Inflammatory macrophage treated with lipopolysaccharide for 4 hours (primary cell): ENCODE measurements at places on chromosomes 4 and X.
A peak's percentile ranks its signal among the peaks of the same experiment; 100 is the strongest.

- no peak for DNase-seq
These were observed 114.4 kb downstream of the FRAS1 start for GRCh38 chr4:78171482-78171881.

DNA sequence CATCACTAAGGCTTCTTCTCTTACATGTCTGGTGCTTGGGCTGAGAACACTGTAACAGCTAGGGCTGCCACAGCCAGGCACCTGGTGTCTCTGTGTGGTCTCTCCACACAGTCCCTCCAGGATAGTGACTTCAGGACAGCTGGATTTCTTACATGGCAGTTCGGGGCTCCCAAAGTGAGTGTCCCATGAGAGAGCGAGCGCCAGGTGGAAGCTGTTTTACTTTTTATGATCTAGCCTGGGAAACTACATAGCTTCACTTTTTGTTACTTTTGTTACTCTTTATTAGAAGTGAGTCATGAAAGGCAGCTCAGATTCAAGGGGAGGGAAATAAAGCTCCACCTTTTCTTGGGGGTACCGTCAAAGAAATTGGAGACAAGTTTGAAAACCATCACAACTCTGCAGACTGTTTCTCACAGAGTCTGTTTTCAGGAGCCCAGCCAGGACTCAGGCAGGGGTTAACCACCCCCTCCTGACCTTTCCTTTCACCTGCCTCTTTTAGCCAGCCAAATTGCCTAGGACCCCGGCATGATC lies 373.0 kb downstream of the MID1IP1 start:
- no peak for DNase-seq

- no peak for DNase-seq
These were observed 2.5 kb upstream of the GABRA2 start for GRCh38 chr4:46392421-46392820.

DNA sequence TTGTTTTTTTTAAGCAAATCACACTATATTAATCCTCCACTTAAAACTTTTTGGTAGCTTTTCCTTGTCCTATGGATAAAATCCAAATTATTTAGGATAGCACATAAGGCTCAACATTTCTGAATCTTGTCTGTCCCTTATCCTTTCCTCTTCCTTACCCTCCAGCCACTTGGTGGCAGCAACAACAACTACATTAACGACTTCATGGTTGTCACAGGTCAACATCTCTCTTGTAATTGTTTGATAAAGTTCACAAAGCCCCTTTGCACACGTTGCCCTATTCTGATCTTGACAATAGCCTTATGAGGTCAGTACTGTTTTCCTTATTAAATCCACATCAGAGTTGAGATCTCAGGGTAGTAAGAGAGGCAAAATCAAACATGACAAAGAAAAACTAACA lies 269.0 kb upstream of the PABPC4L start:
- DNase-seq: no peak

DNA sequence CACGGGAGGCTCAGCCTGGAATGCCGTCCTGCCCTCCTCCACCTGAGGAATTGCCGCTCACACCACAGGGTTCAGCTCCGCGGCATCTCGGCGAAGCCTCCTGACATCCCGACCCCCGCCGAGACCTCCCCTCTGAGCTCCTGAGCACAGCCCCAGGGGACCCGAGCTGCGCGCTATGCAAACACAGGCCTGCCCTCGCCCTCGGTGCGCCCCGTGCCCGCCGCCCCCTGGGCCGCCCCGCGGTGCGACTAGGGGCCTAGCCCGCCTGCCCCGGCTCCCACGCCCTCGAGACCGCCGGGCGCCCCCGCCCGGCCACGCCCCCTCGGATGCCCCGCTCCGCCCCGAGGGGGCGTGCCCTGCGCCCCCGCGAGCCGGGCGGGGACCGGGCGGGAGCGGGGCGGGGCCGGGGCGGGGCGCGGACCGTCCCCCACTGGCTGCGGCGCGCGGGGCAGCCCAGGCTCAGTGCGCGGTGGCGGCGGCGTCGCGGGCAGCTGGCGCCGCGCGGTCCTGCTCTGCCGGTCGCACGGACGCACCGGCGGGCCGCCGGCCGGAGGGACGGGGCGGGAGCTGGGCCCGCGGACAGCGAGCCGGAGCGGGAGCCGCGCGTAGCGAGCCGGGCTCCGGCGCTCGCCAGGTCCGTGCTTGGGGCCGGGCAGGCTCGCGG lies at the start of gene FGFR3:
TSS of gene FGFR3 (plus strand) at position 462 of the 664 bp plus-strand sequence. CDS start 642 bp downstream, outside the sequence.
- peak; percentile 32 for DNase-seq

GRCh38 chr4:119543779-119544178 lies 84.8 kb downstream of the PDE5A start:
- DNase-seq: no peak

- DNase-seq: no peak
These were observed 8.9 kb downstream of the MSANTD1 start for GRCh38 chr4:3257556-3258482.

- DNase-seq: no peak
These were observed 71.9 kb downstream of the NAA11 start for GRCh38 chr4:79253924-79254323.

GRCh38 chrX:46279925-46280313 lies 265.3 kb downstream of the ZNF674 start:
- DNase-seq: peak; percentile 54

DNA sequence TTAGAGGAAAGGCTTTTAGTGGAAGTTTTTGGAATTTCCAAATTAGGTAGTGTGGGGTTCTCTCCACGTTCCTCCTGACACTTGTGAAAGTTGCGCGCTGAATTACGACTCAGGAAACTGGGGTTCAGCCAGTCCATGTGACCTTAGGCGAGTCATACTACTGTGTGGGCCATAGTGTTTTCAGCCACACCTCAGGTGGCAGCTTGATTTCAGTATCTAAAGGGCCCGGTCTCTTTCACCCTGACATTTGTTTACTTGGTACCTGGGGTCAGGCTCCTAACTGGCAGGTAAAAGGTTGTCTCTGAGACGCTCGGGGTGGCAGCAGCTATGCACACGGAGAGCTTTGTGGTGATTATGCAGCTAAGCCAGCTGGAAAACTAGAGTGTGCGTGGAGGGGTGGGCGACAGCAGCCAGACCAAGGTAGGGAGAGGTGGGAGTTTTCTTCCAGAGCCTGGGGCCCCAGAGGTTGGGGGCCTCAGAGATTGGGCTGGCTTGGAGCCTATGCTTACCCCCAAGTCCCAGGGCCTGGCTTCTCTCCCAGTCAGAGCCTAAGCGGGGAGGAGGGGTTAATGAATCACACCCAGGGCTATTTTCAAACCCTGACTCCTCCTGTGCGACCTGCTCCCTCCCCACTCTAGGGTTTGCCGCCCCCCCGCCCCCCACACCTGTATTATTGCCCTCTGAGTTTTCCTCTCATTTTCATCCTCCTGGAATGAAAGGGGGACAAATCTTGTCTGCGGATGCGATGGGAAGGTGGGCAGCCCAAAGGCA lies 47.2 kb downstream of the STARD8 start:
- peak; percentile 60 for DNase-seq

GRCh38 chr4:11542952-11543351 lies 114.3 kb upstream of the HS3ST1 start:
- DNase-seq: no peak

DNA sequence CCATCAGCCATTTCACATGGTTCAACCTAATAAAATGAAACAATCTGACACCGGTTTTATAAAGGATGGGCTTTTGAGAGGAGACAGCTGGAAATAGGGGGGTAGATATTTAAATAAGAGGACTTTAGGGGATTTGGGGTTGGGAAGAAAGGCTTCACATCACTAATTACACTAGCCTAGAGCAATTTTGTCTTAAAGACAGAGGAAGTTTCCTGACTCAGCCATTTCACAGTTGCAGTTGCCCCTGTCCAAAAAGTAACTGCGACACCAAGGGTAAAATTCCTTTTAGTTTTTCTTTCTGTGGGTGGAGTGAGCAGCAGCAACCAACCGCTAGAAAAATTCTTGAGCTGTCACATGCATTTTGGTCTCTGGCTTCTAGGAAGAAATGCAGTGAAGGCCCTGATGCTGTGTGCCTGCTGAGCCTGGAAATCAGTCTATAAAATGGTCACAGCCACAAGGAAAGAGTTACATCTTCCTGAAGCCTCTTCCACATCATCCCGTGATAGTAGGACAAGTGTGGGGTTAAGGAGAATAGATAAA lies 233.6 kb downstream of the ZNF674 start:
- DNase-seq: no peak

DNA sequence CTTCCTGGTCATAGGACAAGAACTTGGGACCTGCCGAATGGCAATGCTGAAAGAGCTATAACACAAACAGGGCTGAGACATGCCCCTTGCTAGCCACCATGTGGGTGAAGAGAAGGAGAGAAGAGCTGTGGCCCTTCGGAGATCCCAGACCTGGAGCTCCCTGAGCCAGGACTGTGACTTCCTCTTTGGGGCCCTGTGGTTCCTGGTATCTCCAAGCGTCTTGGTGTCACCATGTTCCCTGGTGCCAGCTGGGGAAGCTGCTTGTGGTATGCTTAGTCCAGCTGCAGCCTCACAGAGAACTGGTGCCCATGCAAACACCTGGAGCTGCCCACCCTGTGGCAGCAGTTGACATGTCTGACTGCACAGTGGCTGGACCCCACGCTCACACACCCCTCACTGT lies 68.5 kb downstream of the NDNF start:
- no peak for DNase-seq

GRCh38 chrX:2784026-2784425 lies 32.2 kb downstream of the XG start:
- DNase-seq: no peak

DNA sequence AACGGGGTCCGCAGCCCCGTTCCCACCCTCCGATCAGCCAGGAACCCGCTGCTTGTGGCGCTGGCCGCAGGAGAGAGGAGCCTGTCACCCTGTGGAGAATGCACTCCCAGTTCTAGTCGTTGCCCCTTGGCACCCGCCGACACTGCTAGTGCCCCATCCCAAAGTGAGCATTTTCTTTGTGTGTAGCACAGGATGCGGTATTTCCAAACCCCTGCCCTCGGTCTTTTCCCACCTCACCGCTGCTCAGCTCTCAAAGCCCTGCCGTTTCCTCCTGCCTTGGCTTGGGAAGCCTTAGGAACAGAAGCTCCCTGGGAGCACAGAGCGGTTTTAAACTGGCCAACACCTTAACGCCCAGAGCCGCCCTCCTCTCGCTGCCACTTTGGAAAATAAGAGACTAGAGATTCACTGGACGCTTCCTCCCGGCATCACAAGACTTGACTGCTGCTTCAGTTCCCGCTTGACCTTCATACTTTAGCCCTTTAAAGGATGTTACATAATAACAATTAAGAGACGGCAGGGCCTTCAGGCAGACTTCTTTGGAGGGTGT lies 772 bp downstream of the CYP4V2 start:
- DNase-seq: peak; percentile 61

DNA sequence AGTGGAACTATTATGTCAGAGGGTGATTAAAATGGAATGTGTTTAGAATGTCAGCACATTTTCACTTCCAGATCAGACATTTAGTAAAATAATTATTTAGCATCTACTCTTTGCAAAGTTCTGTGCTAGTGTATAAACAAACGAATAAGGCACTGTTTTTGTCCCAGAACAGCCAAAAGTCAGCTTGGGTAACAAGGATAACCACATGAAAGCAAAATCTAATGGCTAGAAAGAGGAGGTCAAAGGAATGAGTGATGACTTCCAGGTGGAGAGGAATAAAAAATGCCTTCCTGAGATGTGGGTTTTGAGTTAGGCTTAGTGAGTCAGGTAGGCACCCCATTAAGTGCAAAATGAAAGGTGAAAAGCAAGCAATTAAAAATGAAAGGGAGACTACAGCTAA lies 112.6 kb downstream of the ATP10D start:
- no peak for DNase-seq

DNA sequence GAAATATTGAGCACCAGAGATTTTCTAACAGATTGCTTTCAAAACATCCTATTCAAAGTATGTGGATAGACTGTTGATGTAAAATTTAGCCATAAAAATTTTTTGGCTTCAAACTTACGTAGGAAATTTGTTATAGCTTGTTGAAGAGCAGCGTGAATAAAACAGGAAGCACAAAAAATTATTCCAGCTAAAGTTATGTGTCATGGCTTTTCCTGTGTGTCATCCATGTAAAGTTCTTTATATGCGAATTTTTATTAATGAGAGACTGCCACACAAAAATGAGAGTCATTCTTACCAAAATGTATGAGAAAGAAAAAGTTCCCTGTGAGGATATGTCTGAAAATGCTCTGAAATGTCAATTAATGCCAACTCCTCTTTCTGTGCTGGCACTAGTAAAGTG lies 19.5 kb downstream of the EPGN start:
- peak; percentile 45 for DNase-seq

- DNase-seq: no peak
These were observed 849.6 kb upstream of the INTU start for GRCh38 chr4:126783191-126783590.

DNA sequence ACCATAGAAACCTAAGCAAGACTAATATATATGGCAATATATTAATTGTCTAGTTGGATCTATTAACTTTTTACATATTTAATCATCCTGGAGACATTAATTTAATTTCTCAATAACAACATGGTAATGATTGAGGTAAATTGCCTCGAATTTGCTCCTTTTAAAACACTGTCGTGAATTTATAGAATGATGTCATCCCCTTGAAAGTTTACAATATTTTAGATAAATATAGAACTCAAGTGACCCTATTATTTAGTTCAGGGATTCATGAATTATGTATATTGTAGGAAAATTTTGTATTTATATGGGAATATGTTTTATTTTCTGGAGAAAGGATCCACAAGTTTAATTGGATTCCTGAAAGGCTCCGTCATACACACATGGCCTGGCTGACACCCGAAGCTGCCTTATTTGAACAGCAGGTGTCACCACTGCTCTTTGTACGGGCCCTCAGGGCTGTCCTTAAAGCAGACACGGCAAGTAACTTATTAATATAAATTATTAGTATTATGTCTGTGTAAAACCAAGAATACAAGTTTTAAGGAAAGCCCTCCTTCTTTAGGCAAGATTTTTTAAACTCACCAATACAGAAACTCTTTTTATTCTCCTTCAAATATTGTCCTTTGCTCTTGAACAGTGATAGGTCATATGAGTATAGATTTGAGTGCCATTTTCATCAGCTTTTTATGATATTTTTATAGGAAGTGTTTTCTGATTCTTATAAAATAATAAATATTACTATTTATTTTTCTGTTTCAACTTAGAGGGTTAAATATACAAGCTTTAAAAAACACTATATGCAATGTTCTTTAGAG lies 1.9 kb upstream of the PLRG1 start:
- peak; percentile 72 for DNase-seq

DNA sequence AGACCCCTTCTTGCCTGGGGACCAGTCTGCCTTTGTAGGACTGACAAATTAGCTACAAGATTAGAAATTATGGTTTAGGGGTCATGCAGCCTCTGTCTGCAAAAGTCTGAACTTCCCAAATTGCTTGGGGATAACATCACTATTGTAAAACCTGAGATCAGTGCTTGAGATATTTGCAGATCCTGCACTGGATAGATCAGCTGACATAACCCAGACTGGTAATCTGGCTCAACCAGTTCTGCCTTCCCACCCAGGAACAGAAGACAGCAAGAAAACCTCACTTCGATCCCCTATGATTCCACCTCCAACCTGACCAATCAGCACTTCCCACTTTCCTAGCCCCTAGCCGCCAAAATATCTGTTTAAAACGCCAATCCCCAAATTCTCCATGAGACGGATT lies 202.8 kb upstream of the DIAPH2 start:
- no peak for DNase-seq

DNA sequence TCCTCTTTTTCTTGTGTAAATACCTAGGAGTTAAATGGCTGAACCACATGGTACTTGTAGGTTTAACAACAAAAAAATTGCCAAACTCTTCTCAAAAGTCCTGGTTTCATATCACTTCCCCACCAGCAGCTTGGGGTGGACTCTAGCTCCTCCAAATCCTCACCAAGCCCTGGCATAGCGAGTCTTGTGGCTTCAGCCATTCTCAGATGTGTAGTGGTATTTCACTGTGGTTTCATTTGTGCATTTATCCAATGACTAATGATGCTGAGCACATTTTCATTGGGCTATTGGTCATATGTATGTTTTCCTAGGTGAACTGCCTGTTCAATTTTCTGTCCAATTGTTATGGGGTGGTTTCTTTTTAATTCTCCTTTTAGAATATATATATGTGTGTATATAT lies 249.3 kb downstream of the NLGN4X start:
- DNase-seq: no peak
